ENCODE measurements at places on chromosomes 1 and 21.
A peak's percentile ranks its signal among the peaks of the same experiment; 100 is the strongest.

DNA sequence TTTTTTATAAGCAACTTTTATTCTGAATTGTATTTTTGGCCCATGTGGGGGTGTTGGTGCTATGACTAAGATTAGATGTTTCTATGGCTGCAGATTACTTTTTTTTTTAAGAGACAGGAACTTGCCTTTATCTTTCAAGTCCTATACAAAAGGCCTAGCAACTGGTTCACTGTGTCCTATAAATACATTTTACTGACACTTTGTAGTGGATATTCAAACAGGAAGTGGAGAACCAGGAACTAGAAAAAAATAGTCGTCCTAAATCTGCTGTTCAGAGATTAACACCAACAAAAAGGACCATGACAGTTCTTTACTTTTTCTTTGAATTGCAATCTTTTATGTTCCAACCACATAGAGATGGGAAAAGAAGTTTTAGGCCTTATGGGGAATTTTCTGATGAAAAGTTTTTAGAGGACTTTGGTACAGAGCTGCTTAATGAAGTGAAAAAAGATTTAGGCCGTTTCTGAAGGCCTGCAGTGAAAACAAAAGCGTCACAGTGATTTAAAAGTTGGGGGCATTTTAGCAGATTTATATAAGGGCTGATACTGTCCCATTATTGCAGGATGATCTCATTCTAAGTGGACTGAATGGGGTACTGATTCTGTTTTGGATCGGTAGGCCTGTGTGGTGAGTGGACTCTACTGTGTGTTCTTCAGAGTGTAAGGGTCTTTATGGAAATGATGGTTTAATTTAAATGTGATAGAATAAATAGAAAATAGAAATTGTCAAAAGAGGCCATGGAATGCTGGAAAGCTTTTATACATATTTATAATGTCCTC, 136.4 kb upstream of the DEPDC1 start:
- DNase-seq = no peak

DNA sequence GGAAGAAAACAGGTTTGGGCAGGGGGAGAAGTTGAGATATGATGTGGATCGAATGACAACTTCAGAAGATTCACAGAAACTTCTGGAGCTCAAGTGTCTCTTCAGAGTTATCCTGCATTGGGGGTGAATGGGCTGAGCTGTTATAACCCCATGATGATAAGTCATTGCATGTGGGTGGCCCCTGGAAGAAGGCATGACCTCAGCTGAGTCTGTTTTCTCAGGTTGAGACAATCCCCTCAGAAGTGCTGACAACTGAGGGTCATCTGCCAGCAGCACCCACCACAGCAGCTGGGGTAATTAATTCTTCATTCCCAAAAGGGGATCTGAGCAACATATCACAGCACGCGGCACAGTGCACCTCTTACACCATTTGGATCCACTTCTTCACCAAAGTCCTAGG, 138.6 kb upstream of the CAMK1G start:
- DNase-seq = no peak

- DNase-seq = peak; percentile 90
These were observed 24.5 kb upstream of the KIRREL1 start for GRCh38 chr1:157968946-157969345.

GRCh38 chr1:194342484-194343262, 1156.3 kb upstream of the B3GALT2 start:
- DNase-seq = no peak

DNA sequence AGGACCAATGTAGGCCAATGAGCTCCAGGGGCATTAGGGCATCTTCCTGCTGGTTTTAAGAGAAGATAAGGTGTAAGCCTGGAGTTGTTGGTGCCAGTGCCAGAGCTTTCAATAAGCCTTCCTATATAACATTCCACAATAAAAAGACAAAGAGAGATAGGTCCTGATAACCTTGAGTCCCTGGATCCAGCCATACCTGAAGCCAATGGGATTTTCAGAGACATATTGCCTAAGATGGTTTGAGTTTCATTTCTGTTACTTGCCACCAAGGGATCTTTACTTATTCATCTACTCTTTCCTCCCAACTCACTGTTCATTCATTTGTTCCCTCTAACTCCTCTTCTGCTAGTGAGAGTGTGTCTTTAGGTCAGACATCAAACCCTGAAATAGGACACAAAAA, 68.8 kb upstream of the CAPZB start:
- no peak for DNase-seq

GRCh38 chr21:33208534-33208933, 21.2 kb upstream of the IFNAR2 start:
- peak; percentile 9 for DNase-seq

DNA sequence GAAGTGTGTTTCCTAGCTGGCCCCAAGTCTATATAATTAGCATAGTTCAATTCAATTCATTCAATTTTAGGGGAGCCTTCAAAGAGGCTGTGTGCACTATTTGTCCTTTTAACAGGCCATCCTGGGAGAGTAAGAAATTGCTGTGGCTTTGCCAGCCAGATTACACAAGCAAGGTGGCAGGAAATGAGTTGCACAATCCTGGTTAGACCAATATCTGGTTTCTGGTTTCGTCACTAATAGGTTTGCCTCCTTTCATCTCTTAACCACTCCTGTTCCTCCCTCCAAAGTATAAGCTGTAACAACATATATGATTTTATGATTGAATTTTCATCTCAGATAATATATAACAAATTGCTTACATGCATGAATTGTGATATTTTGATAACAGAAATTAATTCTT, 84.1 kb upstream of the NEGR1 start:
- DNase-seq = peak; percentile 69

DNA sequence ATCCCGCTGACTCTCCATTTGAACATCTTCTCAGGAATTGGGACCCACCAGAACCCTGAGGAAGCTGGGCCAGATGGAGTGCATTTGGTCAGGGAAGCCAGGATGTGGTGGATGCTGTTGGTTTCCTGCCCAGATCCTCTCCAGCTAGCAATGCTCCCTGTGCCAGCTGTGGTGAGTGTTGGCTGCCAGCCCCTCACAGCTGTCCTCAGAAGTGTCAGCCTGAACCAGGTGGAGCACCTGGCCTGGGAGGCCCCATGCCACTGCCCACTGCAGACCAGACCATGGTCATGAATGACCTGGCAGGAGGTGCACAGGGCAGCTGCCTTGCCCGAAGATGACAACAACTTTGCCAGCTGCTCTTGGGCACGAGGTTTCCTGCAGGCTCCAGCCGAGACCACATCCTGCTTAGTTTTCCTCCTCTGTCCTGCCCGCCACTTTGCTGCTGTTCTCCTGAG, 54.4 kb downstream of the PRSS38 start:
- no peak for DNase-seq

GRCh38 chr1:63475761-63476160, 47.3 kb downstream of the ITGB3BP start:
- peak; percentile 9 for DNase-seq

GRCh38 chr1:26888231-26888630, 1.9 kb downstream of the GPN2 start:
- DNase-seq = no peak

GRCh38 chr1:198638894-198639635, at the start of gene PTPRC:
Gene PTPRC (plus strand): TSS chr1:198639040. CDS start chr1:198639269, 229 bp downstream.
- DNase-seq = no peak

- no peak for DNase-seq
These were observed 2.2 kb upstream of the ARHGAP30 start for GRCh38 chr1:161071886-161072371.

DNA sequence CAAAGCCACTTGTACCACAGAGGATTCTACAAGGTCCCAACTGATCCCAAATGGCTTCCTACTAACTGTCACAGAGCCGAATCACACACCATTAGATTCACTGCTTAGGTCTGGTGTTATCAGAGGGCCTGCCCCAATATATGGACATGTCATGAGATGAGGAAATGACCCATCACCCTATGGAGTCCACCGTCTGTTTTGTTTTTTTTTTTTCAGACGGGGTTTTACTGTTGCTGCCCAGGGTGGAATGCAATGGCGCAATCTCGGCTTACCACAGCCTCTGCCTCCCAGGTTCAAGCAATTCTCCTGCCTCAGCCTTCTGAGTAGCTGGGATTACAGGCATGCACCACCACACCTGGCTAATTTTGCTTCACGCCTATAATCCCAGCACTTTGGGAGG, 83.8 kb upstream of the ETS2 start:
- DNase-seq = no peak

DNA sequence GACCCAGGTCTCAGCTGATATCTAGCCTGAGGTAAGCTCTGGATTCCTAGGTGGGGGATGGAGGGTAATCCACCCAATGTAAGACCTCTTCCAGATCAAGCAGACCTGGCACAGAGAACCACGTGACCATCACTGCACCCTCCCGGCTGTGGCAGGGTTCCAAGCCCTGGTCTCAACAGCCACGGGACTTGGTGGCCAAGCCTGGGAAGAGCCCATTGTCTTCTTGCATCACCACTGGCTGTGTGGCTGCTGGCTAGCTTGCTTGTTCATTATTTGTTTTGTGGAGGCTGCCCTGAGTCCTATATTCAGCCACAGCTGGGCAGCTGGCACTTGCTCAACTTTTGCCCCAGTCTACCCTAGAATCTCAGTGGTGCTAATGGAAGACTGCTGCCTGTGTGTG, 24.1 kb upstream of the NFASC start:
- no peak for DNase-seq

Measured in foreskin keratinocyte (primary cell).